Heart right ventricle (tissue), 16 donors: ENCODE measurements at places on chromosomes 5 and 9. TPM values are rescaled to one million over a fixed set of nuclear protein-coding genes. Genes with fewer than 3 reads are reported as not detected.

The CCL27 gene
- 0.44 TPM for total RNA-seq

The TOR1A gene
- total RNA-seq = 12.9 TPM

The RGP1 gene
- total RNA-seq = 37.7 TPM

The DND1 gene
- total RNA-seq = 0.34 TPM

The NUTM2F gene
- total RNA-seq = not detected

The PCDHB11 gene
- 1.3 TPM for total RNA-seq

The PCDHB10 gene
- 0.40 TPM for total RNA-seq

The UBE2D2 gene
- total RNA-seq = 162 TPM

The FST gene
- total RNA-seq = 0.90 TPM

The ACSL6 gene
- 4.5 TPM for total RNA-seq

The IFNB1 gene
- total RNA-seq = not detected

The LCN2 gene
- 0.45 TPM for total RNA-seq

The TAF1L gene
- total RNA-seq = not detected

The ZNF366 gene
- total RNA-seq = 4.1 TPM

The PCDHAC2 gene
- total RNA-seq = 0.34 TPM

The F12 gene
- total RNA-seq = not detected

The JAKMIP2 gene
- total RNA-seq = 0.15 TPM

The F2R gene
- 20.9 TPM for total RNA-seq

The DHX29 gene
- 25.8 TPM for total RNA-seq

The TAF11L11 gene
- not detected for total RNA-seq

The EPB41L4A gene
- total RNA-seq = 16.3 TPM

The PCDHGB1 gene
- 13.2 TPM for total RNA-seq

The SLCO6A1 gene
- total RNA-seq = not detected

The LAMC3 gene
- total RNA-seq = 0.15 TPM

The PTPRD gene
- 13.5 TPM for total RNA-seq

The TLR4 gene
- 12.8 TPM for total RNA-seq

The PCDHA13 gene
- not detected for total RNA-seq

The NOXA1 gene
- total RNA-seq = 3.1 TPM

The IFNA2 gene
- total RNA-seq = not detected

The MYORG gene
- 5.8 TPM for total RNA-seq

The PCSK1 gene
- 0.37 TPM for total RNA-seq

The FOXD4L4 gene
- total RNA-seq = not detected

The OSMR gene
- 33.4 TPM for total RNA-seq

The DAB2 gene
- total RNA-seq = 25.3 TPM

The GAS1 gene
- 9.7 TPM for total RNA-seq
